ELF-1 (cell line): ENCODE measurements at places on chromosomes 7 and 10.
A peak's percentile ranks its signal among the peaks of the same experiment; 100 is the strongest.

- DNase-seq = peak; percentile 5
These were observed 143.0 kb upstream of the HDAC9 start for GRCh38 chr7:18352339-18353255.

DNA sequence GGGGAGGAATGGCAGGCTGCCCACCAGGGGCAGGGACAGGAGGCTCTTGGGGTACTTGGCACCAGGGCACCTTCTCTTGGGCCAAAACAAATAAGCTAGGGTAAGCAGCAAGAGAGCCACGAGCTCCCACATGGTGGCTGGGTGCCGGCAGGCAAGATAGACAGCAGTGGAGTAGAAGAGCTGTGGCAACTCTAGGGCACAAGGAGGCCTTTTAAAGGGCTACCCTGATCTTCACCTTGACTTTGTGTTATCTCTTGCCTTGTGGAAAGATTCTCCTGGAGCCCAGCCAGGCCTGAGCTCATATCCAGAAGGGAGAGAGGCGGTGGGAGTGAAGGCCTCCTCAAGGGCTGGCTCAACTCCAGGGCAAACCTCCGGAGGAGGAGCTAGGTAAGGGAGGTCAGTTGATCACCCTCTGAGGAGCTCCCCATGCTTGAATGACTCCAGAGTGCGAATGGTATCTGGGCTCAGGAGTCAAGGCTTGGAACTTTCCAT, at the start of gene CYP17A1:
Gene CYP17A1, minus strand, starts transcription at position 184 of the 492 bp plus-strand sequence. Its CDS starts 52 bp downstream, at position 132.
- DNase-seq = no peak

- no peak for DNase-seq
These were observed 260.0 kb downstream of the MAD1L1 start for GRCh38 chr7:1972744-1973143.

DNA sequence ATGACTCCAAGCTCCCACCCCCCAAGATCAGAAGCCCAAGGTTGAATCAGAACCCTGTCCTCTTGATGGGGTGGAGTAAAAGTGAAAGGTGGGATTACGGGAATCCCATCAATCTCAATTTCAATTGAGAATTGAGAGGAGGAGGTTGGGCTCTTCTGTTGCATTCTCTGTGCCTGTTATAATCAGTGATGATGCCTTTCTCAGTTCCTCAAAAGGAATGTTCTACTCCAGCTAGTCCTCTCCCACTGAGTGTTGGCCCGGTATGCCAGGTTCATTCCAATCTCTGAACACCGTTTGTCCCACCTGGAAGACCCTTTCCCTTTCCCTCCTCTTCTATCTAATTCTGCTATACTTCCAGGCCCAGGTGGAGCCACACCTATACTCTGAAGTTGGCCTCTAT, 17.2 kb upstream of the XPNPEP1 start:
- peak; percentile 20 for DNase-seq

- DNase-seq = no peak
These were observed 566.1 kb upstream of the GALNT17 start for GRCh38 chr7:70565721-70566370.

DNA sequence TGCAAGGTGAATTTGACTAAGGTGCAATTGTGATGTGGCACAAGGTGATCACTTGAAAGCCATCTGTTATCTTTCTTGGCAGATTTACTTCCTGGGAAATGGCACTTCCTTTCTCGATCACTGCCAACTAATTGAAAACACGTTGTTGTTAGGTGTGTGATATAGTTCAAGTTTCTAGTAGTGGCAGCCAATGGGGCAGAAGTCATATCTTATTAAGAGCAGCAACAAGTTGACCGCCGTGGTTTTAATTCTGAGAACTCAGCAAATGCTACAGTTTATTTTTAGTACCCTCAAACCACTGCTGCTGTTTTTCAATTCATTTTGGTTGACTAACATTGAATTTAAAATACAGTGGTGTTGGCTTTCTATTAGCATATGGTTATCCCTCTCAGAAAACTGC, 1.6 kb downstream of the CHN2 start:
- no peak for DNase-seq

GRCh38 chr10:30984563-30985328, 46.9 kb downstream of the ZNF438 start:
- DNase-seq = no peak

GRCh38 chr10:90418869-90419652, 438.8 kb downstream of the HTR7 start:
- no peak for DNase-seq

DNA sequence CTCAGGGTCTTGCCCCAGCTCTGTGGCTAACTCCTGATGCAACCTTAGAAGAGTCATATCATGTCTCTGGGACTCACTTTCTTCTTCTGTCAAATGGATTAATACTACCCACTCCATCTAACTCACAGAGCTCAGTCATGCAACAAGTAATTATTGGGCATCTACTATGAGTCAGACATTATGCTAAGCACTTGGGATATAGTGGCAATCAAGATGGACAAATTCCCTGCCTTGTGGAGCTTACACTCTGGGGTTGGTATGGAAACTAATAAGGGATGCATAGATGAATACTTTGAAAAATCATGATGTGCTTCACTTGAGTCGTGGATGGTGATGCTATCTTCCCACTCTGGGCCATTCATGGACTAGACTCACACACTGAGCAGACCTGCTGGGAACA, 88.9 kb downstream of the KCNMA1 start:
- no peak for DNase-seq

DNA sequence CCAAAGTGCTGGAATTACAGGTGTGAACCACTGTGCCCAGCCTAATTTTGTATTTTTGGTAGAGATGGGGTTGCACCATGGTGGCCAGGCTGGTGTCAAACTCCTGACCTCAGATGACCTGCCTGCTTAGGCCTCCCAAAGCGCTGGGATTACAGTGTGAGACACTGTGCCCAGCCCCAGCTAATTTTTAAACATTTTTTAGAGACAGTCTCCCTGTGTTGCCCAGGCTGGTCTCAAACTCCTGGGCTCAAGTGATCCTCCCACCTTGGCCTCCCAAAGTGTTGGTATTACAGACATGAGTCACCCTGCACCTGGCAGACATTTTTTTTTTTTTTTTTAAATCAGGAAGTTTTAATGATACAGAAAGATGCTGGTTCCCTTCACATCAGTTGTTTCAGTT, 15.5 kb downstream of the DENND10 start:
- DNase-seq = no peak

DNA sequence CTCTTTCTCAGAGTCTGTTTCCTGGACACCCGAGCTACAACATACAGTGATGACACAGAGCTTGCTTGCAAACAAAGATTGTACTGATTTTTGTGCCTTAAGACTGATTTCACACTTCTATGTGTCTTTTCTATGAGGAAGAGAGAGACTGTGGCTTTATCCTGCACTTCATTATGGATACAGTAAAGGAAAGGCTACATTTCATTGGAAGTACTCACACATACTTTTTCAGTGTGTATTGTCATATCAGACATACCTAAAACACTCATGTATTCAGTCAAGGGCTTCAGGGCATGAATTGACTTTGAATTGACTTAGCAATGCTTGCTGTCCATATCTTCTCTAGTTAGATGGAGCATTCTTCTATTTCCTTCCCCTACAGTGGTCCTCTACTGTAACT, 135.5 kb upstream of the IMMP2L start:
- no peak for DNase-seq

DNA sequence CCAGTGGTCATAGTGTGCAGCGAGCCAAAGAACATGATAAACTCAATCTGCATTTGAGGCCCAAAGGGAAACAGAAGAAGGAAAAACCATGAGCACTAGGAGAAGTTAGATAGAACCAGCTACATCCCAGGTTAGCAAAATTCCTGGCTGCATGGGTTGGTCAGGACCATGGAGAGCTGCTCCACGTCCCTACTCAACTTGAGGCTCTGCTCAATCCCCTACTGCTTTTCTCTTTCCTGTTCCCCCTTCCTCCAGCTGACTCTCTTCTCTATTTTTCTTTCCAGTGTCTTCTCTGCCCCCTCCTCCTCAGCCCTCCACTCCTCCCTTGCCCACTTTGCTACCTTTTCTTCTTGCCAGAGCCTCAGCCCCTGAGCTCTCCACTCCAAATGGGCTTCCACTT, 21.9 kb upstream of the VSIR start:
- DNase-seq = peak; percentile 42

DNA sequence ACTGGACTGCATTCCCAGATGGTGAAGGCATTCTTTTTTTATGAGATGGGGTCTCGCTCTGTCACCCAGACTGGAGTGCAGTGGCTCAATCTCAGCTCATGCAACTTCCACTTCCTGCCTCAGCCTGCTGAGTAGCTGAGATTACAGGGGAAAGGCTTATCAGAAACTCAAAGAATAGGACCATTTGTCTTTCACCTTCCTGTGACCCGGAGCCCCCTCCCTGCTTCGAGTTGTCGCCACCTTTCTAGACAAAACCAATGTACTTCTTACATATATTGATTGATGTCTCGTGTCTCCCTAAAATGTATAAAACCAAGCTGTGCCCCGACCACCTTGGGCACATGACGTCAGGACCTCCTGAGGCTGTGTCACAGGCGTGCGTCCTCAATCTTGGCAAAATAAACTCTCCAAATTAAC, 1.8 kb upstream of the METTL27 start:
- no peak for DNase-seq

- DNase-seq = no peak
These were observed 83.3 kb upstream of the CREB5 start for GRCh38 chr7:28328822-28329660.

DNA sequence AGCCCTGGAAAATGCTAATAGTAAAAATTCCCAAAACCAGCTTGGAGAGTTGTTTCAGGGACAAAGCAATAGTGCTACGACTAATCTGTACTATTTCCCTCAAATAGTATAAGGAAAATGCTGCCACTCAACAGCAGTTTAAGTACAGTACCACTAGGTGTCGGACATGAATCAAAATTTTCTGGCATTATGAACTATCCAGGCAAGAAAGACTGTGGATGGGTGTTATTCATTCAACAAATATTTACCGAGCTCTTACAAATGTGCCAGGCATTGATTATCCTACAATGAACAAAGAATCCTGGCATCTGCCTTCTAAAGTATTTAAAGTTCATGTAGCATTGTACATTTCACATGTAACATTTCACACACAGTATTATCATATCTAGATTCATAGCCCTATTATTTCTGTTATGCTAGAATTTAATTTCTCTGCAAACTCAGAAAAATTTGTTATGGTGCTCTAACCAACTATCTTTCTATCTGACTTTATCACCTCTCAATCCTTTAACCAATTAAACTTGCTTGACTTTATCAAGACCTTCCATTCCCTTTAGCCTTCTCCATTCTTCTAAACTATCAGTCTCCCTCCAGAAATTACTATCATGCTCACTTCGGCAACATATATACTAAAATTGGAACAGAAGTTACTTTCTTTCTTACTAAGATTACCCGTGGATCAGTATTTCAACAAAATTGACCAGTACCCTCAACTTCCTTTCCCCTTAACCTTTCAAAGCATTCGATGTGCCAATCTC, 80.6 kb downstream of the ARHGAP21 start:
- DNase-seq = no peak

DNA sequence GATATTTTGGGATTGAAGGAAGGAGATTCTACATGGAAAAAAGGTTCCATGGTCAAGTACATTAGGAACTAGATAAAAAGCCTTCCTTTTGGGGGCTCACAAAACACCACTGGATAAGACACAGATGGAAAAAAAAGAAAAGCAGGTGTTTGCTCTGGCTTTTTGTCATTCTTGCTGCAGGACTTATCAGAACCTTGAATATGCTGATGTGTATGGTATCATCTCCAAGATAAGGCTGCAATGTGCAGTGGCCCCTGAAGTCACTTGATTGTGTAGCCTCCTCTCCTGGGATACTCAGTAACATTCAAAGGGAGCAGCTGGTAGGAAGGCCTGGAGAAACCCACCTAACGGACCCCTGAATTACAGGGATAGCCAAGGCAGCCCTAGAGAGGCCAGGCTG, 54.1 kb upstream of the CARD11 start:
- no peak for DNase-seq

GRCh38 chr10:50529660-50530059, 94.1 kb downstream of the SGMS1 start:
- no peak for DNase-seq

DNA sequence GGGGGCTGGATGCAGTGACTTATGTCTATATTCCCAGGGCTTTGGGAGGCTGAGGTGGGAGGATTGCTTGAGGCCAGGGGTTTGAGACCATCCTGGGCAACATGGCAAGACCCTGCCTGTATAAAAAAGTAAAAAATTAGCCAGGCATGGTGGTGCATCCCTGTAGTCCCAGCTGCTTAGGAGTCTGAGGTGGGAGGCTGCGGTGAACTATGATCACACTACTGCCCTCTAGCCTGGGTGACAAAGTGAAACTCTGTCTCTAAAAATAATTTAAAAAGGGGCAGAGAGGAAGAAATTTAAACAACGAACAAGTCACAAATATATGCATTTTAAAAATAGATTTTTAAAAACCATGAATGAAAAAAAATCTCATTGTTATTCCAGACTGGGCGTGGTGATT, 46.2 kb upstream of the FEZF1 start:
- no peak for DNase-seq

GRCh38 chr7:55066524-55066923, 47.7 kb downstream of the EGFR start:
- DNase-seq = peak; percentile 30

- DNase-seq = no peak
These were observed 61.8 kb upstream of the SDK1 start for GRCh38 chr7:3239291-3239691.

DNA sequence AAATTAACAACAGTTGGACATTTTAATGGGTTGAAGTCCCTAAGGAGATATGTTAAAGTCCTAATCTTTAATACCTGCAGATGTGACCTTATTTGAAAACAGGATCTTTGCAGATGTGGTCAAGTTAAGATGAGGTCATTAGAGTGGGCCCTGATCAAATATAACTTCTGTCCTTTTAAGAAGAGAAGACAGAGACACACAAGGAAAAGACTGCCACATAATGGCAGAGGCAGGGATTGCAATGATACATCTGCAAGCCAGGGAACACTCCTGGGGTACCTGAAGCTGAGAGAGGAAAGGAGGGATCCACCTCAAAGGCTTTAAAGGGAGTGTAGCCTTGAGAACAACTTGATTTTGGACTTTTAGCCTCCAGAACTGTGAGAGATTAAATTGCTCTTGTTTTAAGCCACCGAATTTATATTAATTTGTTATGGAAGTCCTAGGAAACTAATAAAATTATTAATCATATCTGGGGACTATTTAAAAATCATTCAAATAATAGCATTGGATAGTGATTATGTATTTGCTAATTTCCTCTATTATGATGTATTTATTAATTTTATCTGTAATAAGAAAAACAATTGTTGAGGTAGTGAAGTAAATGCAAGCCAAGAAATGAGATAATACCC, 700.0 kb upstream of the PCDH15 start:
- DNase-seq = peak; percentile 39
